ENCODE measurements at places on chromosomes 16 and 17.
A peak's percentile ranks its signal among the peaks of the same experiment; 100 is the strongest.

DNA sequence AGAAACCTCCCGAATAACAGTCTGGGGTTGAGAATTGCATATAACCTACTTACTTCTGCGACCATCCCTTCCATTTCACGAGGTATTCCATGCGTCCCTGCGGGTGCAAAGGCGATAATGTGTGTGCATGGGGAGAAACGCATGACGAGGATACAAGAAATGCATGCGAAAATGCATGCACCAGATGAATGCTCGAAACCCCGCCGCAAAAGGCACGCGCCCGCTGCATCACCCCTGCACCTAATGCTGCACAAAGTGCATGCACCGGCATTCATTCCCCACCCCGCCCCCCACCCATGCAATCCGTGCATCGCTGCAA, 474 bp downstream of the CBX8 start:
- no peak for DNase-seq

DNA sequence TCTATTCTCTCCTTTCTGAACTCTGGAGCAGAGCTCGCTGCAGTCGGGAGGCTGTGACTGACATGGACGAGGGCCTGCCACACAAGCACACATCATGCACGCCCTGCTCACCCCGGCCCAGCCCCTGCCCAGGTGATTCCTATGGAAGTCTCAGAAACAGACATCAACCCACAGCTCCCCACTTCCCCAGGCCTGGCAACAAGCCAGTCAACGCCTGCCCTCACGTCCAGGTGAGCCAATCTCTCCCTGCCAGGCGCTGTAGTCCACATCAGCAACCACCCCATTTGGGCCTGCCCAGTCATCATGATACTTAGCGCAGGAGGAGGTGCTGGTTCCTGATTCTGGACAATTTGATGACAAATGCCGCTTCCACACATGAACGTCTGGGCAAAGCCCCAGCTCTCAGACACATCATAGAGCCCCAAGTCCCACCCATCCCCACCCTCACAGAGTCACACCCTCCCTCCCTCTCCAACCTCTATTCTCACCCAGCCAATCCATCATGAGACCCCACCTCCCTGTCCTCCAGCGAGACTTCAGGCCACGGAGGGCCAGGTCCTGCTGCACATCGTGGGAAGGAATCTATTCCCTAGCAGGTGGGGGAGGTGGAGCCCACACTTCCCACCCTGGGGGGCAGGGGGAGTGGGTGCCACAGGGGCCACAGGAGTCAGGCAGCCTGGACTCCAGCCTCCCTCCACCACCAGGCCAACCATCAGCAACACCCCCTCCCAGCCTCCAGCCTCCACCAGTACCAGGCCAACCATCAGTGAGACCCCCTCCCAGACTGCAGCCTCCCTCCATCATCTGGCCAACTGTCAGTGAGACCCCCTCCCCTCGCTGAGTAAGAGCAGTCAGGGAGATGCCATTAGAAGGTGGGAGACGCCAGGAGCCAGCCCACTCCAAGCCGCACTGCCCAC, 33.7 kb upstream of the GSG1L start:
- DNase-seq: no peak

DNA sequence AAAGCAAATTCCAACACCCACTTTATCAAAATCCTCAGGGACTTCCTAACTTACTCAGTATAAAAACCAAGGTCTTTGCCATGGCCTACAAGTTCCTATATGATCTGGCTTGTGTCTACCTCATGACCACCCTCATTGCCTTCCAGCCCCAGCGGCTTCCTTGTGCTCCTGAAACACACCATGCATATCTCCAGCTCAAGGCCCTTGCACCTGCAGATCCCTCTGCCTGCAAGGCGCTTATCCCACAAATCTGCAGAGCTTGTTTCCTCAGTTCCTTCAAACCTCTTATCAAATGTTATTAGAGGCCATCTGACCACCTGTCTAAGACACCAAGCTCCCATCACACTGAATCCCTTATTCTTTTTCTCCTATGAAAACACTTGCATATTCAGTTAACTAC, 2.6 kb downstream of the BBS2 start:
- DNase-seq: no peak

GRCh38 chr17:57530508-57530907, 214.6 kb downstream of the CCDC182 start:
- no peak for DNase-seq

DNA sequence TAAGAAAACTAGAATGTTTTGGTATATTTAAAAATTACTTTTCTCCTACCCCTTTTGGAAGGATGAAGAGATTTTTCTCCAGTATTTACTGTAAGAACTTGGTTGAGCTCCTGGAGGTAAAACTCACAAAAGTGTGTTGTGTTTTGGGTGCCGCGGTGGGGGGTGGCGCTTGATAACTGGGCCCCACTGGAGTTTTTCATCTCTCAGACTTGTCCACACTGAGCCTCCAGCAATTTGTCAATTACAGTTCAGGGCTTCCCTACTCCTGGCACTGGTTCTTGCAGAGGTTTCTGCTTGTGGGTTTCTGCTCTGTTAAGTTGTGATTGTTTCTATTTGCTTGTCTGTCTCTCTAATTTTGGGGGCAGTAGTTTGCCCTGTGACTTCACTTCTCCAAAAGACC, 40.0 kb downstream of the WIPI1 start:
- DNase-seq: no peak

DNA sequence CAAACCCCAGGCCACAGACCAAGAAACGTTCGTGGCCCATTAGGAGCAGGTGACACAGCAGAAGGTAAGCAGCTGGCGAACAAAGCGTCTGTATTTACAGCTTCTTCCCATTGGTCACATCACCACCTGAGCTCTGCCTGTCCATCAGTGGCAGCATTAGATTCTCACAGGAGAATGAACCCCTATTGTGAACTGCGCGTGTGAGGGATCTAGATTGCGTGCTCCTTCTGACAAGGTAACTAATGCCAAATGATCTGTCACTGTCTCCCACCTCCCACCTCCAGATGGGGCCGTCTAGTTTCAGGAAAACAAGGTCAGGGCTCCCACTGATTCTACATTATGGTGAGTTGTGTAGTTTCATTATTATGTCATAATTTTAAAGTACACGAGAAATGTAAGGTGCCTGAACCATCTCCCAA, 186.3 kb downstream of the CPPED1 start:
- DNase-seq: peak; percentile 56

DNA sequence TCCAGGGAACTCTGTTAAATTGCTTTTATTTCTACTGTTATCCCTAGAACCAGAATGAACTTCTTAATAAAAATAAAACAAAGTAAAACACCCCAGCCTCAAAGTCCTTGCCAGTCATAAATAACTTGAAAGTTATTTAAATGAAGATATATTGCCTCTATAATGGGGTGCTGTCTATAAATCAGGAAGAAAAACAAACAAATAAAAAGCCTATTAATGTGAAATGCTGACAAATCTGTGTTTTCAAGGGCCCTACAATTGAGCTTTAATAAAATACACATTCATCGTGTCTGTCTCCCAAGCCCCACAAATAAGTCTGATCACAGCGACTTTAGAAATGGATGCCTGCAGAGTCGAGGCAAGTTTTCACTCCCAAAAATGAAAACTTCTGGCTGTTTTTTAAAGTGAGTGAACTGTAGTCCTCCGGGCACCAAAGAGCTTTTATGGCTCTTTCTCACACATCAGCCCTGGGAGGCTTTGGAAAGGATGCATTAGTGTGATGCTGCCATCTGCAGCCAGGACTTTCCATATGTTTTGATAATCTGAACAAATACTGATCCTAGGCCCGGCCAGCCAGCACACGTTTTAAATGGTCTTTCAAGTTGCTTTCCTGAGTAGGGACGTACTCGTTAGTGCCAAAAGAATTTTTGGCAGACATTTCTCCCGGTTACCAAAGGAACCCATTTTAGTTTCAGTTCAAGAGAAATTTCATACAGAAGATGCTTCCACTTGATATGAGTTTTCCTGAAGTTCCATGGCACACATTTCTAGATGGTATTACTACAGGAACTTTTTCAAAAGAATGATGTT, 16.3 kb downstream of the NACA2 start:
- DNase-seq: no peak

- DNase-seq: peak; percentile 25
Observed at GRCh38 chr17:30093463-30094147, 23.0 kb upstream of the NSRP1 start.

DNA sequence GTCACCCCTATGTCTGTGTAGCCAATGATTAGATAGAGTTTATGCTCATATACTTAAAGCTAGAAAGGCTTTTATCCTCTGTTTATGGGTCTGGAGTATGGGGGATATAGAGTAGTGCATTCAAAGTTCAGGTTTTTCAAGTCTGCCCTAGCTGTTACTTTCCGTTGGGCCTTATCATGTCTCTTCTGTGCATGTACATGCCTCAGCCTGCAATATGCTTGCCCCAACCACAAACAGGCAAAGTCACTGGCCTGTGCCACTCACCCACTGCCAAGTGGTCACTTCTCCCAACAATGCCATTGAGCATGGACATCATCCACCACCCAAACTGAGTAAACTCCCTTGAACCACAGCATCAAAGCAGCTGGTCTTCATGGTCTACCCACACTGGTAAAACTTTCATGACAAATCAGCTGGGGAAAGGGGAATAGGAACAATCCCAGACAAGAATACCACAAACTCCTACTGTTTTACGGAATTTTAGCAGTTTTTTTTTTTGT, 70.3 kb upstream of the C17orf78 start:
- no peak for DNase-seq

DNA sequence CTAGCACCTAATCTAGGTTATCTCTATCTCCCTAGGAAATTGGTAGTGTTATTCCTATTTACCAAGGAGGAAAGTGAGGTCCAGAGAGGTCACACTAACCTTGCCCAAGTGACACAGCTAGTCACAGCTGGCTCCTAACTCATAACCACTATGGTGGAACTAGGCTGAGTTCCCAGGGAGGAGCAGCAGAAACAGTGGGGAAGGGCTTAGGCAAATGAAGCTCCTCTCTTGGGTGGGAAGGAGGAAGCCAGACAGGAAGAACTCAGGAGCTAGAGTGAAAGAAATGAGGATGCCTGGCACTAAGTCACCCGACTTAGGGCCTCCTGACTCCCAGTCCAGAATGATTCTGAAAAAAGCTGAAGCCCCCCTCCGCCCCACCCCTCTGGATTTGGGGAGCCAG, 34.5 kb downstream of the PSME3IP1 start:
- DNase-seq: no peak

DNA sequence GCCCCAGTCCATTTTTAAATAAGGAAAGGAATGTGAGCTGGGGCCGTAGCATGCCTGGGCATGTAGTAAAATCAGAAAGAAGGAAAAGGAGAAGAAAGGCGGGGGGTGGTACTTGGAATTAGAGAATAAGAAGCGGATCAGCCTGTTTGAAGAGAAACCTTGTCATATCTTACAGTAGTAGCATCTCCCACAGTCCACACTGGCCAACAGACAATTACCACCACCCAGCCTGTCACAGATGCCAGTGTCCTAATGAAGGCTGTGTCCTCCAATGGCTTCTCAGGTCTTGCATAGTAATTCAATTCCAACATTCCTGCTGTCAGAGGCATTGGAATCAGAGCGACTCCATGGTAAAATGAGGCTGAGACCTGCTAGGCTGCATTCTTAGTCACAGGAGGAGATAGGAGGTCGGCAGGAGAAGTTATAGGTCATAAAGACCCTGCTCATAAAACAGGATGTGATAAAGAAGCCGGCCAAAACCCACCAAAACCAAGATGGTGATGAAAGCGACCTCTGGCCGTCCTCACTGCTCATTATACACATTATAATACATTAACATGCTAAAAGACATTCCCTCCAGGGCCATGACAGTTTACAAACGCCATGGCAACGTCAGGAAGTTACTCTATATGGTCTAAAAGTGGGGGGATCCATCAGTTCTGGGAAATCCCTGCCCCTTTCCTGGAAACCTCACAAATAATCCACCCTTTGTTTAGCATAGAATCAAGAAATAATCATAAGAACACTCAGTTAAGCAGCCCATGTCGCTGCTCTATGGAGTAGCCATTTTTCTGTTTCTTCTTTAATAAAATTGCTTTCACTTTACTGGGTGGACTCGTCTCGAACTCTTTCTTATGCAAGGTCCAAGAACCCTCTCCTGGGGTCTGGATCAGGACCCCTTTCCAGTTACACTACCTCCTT, 9.6 kb upstream of the AKAP10 start:
- no peak for DNase-seq

DNA sequence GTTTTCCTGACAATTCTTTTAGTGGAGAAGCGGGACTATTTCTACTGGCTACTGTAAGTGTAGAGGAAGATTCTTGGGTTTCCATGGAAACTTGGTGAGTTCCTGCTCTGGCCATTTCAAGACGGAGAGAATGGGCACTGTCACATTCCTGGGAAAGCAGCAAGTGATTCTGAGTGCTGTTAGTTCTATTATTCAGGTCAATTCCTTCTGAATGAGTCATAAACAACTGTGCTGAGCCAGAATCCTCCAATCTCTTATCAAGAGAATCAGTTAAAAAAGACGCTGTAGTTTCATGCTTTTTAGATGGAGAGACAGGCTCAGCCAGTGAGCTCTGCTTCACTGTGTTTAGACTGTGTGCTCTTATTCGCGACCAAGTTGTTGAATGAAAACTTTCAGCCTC, 19.6 kb downstream of the AKAP10 start:
- no peak for DNase-seq
